ENCODE measurements at places on chromosomes 4 and X.
A peak's percentile ranks its signal among the peaks of the same experiment; 100 is the strongest.

DNA sequence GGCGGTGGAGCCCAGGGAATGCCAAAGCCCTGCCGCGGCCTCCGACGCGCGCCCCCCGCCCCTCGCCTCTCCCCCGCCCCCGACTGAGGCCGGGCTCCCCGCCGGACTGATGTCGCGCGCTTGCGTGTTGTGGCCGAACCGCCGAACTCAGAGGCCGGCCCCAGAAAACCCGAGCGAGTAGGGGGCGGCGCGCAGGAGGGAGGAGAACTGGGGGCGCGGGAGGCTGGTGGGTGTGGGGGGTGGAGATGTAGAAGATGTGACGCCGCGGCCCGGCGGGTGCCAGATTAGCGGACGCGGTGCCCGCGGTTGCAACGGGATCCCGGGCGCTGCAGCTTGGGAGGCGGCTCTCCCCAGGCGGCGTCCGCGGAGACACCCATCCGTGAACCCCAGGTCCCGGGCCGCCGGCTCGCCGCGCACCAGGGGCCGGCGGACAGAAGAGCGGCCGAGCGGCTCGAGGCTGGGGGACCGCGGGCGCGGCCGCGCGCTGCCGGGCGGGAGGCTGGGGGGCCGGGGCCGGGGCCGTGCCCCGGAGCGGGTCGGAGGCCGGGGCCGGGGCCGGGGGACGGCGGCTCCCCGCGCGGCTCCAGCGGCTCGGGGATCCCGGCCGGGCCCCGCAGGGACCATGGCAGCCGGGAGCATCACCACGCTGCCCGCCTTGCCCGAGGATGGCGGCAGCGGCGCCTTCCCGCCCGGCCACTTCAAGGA lies at the start of gene FGF2:
TSS of gene FGF2 (plus strand) at position 279 of the 705 bp plus-strand sequence. CDS start at position 623, 344 bp downstream.
- no peak for DNase-seq

DNA sequence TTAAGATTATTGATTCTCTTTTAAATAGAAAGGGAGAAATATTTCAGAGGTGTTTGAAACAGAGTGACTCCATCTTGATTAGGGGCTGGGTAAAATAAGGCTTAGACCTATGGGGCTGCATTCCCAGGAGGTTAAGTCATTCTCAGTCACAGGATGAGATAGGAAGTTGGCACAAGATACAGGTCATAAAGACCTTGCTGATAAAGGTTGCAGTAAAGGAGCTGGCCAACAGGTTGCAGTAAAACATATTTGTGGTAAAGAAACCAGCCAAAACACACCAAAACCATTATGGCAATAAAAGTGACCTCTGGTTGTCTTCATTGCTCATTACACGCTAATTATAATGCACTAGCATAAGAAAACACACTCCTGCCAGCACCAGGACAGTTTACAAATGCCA lies 165.0 kb downstream of the SPIN4 start:
- no peak for DNase-seq

GRCh38 chrX:94686071-94686470 lies 1012.1 kb downstream of the FAM133A start:
- DNase-seq: no peak

GRCh38 chr4:184282895-184283654 lies 65.4 kb upstream of the ENPP6 start:
- DNase-seq: no peak

GRCh38 chr4:188647820-188648370 lies 508.7 kb downstream of the TRIML1 start:
- DNase-seq: no peak

DNA sequence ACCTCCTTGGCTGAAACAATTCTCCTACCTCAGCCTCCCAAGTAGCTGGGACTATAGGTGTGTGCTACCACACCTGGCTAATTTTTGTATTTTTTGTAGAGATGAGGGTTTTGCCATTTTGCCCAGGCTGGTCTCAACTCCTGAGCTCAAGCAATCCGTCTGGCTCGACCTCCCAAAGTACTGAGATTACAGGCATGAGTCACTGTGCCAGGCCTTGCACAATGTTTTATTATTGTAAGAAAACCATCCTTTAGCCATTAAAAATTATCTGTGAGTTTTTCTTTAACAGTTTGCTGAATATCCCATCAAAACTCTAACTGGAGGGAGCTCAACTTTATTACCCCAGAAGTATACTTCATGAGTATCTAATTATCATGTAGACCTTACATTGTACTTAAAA lies 900.3 kb downstream of the PCDH7 start:
- DNase-seq: no peak

- DNase-seq: no peak
These were observed 640.0 kb upstream of the BOD1L1 start for GRCh38 chr4:14267373-14268060.

DNA sequence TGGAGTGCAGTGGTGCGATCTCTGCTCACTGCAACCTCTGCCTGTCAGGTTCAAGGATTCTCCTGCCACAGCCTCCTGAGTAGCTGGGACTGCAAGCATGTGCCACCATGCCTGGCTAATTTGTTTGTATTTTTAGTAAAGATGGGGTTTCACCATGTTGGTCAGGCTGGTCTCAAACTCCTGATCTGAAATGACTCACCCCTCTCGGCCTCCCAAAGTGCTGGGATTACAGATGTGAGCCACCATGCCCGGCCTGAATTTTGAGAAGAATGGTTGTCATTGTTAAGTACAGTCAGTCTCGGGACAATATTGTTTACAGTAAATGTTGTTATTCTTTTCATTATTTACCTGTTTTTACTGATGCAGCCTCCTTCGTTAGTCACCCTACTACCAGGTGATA lies 1226.2 kb upstream of the TENM3 start:
- no peak for DNase-seq

- DNase-seq: no peak
These were observed 6.9 kb downstream of the UBA1 start for GRCh38 chrX:47200385-47201150.

GRCh38 chrX:29530501-29530900 lies 684.9 kb upstream of the MAGEB2 start:
- DNase-seq: no peak

DNA sequence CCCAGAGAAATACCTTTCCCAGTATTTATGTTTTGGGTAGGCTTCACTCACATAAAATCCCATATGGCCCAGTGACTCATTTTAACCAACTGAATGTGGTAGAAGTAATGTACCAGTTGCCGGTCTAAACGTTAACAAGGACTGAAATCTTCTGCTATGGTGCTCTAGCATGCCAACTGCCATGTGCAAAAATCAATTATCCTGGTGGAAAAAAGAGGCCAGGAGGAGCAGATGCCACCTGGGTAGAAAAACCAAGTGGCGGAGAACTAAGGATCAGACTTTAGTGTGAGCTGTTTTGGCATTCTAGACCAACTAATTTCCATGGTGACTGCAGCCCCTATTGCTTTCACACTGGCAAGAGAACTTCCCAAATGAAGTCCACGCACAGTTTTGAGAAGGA lies 1660.7 kb upstream of the ADGRL3 start:
- no peak for DNase-seq

DNA sequence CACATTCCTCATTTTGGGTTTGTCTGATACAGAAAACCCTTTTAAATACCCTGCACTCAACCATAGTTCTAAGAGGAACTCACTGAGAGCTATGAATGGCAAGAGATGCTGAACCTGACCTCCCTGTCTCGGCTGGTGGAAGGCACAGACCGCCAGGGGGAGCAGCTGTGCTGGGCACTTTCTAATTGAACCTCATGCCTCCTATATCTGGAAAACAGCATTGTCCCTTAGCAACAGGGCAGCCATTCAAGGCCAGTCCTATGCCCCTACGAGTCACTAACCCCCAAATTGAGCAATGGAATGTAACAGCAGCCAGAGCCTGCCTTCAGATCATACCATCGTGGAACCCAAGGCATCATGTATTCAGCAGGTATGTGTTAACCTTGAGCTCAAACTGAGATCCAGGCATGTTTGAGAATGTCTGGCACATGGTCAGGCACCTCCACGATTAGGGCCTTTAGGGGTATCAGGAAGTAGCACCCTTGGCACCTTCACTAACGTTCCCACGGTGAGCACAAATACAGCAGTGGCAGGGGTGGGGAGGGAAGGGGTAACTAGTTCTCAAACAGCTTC lies 5.1 kb downstream of the USP27X start:
- peak; percentile 59 for DNase-seq

All from CD4-positive, alpha-beta T cell treated with Interferon alpha-2 for 1 hour (primary cell).